Tibial nerve (tissue), 4 donors: ENCODE measurements at places on chromosomes 3 and 15.

GRCh38 chr3:124791639-124792151, 61.4 kb downstream of the UMPS start:
- H3K4me3 ChIP-seq, result no peak overlapping the region
- H3K36me3 ChIP-seq, result no peaks in the 10 kb centered on the region
- H3K27ac ChIP-seq, result no peak overlapping the region

DNA sequence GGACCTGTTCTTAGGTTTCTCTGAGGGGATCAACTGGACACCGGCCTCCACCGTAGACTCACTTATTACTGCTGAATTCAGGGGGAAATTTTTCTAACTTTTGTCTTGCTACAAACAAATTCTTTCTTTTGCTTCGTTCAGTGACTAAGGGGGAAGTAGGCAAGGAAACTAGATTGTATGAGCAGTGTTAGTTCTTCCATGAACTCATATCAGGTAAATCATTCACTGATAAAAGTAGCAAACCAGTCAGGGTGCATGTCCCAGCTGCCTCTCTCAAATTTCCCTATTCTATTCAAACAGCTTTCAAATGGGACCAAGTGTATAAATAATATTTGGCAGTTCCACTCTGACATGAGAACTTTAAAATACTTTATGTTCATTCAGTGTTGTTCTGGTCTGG, 7.3 kb upstream of the CCDC13 start:
- no peaks in the 10 kb centered on the region for H3K27me3 ChIP-seq
- H3K4me3 ChIP-seq, result no peak overlapping the region
- no peaks in the 10 kb centered on the region for H3K4me1 ChIP-seq
- DNase-seq, result no peak
- no peaks in the 10 kb centered on the region for H3K36me3 ChIP-seq

GRCh38 chr3:79074558-79074957, 693.2 kb downstream of the ROBO1 start:
- H3K4me3 ChIP-seq, result no peak overlapping the region
- no peak overlapping the region for H3K27ac ChIP-seq
- no peak for DNase-seq
- no peaks in the 10 kb centered on the region for H3K27me3 ChIP-seq

DNA sequence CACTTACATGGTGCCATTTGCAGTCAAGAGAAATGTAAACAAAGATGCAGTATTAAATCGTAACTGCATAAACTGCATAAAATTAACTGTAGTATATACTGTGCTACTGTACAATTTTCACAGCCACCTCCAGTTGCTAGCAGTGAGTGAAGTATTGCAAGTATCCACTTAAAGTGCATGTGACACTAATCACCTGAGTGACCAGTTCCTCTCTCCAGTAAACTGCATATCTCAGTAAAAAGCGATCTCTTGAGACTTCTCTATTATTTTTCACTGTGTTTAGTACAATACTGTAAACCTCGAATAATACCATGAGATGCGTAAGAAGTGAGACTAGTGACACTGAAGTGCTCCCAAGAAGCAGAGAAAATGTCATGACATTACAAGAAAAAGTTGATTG, 111.7 kb upstream of the PLXND1 start:
- no peak overlapping the region for H3K4me3 ChIP-seq
- DNase-seq, result no peak
- no peak overlapping the region for H3K27ac ChIP-seq
- no peaks in the 10 kb centered on the region for H3K36me3 ChIP-seq
- H3K4me1 ChIP-seq, result no peaks in the 10 kb centered on the region

GRCh38 chr3:158702815-158703481, 29.3 kb downstream of the RARRES1 start:
- no peaks in the 10 kb centered on the region for H3K27me3 ChIP-seq
- H3K36me3 ChIP-seq, result no peaks in the 10 kb centered on the region
- no peak for DNase-seq
- no peak overlapping the region for H3K4me3 ChIP-seq

- H3K4me3 ChIP-seq, result no peak overlapping the region
- H3K36me3 ChIP-seq, result no peaks in the 10 kb centered on the region
- H3K4me1 ChIP-seq, result peaks cover 7% of the 10 kb centered on the region
- peak; percentile 35 for DNase-seq
- H3K27me3 ChIP-seq, result no peaks in the 10 kb centered on the region
These were observed 88.8 kb upstream of the HES1 start for GRCh38 chr3:194046995-194047645.

DNA sequence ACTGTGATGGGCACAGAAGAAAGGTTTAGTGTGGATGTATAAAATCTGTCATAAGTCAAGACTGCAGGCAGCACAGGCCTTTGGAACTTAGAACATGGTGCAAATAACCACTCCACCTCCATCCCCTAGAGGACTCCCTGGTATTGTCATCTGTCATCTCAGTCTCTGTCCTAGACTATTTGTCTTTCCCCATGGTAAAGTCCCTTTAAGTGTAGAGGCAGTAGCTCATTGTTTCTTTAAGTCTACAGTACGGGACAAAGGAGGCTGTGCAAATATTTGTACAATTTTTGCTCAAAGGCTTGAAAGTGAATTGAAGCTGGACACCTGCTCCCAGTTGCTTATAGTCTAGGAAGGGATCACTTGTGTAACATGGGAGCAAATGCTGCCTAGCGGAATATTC, 3.2 kb upstream of the PXYLP1 start:
- no peaks in the 10 kb centered on the region for H3K36me3 ChIP-seq
- H3K4me3 ChIP-seq, result no peak overlapping the region

DNA sequence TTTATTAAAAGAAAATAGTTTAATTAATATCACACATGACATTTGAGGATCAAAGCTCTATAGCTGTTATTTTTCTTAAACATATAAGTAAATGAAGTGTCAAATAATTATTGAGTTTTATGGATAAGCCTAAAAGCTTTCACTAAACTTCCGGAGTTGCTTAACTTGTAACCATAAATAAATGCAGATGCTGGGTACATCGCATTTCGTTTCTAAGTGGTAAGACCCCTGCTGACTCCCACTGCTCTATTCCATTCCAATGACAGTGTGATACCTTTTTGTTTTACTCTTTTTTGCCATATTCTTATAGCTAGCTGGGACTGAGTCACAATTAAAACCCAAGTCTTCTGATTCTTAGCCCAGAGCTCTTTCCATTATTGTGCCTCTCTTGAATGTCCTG, 411.1 kb downstream of the SOX2 start:
- no peaks in the 10 kb centered on the region for H3K4me1 ChIP-seq
- H3K36me3 ChIP-seq, result no peaks in the 10 kb centered on the region
- H3K27me3 ChIP-seq, result no peaks in the 10 kb centered on the region
- DNase-seq, result no peak
- H3K4me3 ChIP-seq, result no peak overlapping the region

DNA sequence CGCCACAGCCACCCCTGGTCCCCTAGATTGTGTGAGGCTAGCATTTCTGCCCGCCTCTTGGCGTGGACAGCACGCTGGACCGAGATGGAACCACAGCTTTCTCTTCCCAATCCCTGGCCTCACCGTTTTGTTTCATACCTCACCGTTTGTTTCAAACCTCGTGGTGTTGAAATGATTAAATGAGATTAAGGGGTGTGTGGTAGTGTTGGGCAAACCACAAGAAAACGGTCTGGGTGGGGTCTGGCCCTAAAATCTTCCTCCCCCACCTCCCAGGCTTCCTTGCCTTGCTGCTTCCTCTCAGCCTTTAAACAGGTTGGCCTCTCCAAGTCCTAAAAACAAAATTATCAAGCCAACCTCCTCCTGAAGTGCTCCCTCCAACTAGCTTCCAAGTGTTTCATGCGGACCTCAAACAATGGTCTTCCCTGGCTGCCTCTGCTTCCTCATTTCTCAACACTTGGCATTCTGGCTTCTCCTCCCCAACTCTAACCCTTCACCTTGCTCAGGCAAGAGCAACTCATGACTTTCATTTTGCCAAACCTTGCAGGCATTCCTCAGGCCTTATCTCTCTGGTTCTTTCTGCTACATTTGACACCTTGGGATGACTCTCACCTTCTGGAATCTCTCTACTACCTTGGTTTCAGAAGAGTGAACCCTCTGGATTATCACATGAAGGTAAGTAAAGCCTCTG, 1.4 kb upstream of the ATP13A3 start:
- no peak for DNase-seq
- H3K27ac ChIP-seq, result peak overlapping the region; percentile 96
- no peaks in the 10 kb centered on the region for H3K36me3 ChIP-seq
- H3K27me3 ChIP-seq, result no peaks in the 10 kb centered on the region
- H3K4me3 ChIP-seq, result no peak overlapping the region

GRCh38 chr15:66703540-66703941, 1.5 kb downstream of the SMAD6 start:
- DNase-seq, result no peak
- H3K4me1 ChIP-seq, result peaks cover 60% of the 10 kb centered on the region
- H3K4me3 ChIP-seq, result peak overlapping the region; percentile 90
- no peaks in the 10 kb centered on the region for H3K27me3 ChIP-seq
- no peaks in the 10 kb centered on the region for H3K36me3 ChIP-seq
- H3K27ac ChIP-seq, result peak overlapping the region; percentile 79

GRCh38 chr15:74821091-74821789, 5.2 kb upstream of the CPLX3 start:
- no peaks in the 10 kb centered on the region for H3K36me3 ChIP-seq
- H3K4me3 ChIP-seq, result no peak overlapping the region
- H3K27ac ChIP-seq, result no peak overlapping the region
- peaks cover 24% of the 10 kb centered on the region for H3K27me3 ChIP-seq

- no peaks in the 10 kb centered on the region for H3K4me1 ChIP-seq
- no peaks in the 10 kb centered on the region for H3K36me3 ChIP-seq
- no peak overlapping the region for H3K4me3 ChIP-seq
- no peak overlapping the region for H3K27ac ChIP-seq
- H3K27me3 ChIP-seq, result no peaks in the 10 kb centered on the region
These were observed 524.8 kb upstream of the TBL1XR1 start for GRCh38 chr3:177721864-177722785.

DNA sequence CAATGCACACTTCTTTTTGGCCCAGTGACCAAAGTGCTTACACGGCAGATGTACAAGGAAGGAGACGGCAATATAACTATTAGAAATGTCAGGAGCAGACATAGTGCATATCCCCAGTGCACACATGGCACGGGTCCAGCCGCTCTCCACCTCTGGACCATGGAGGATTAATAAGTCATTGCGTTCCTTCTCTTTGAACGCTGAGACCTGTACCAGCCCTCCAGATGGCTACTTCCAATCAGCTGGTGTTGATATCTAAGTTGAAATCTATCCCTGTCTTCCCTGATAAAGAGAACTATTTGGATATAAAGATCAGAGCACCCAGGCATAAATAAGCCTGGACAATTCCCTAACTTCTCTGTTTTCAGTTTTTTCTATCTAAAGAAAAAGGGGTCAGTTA, 212.5 kb downstream of the CADPS start:
- no peak for DNase-seq
- H3K27me3 ChIP-seq, result no peaks in the 10 kb centered on the region
- no peak overlapping the region for H3K4me3 ChIP-seq

GRCh38 chr15:56913670-56914069, 4.8 kb upstream of the TCF12 start:
- no peak for DNase-seq
- peaks cover 12% of the 10 kb centered on the region for H3K4me1 ChIP-seq
- H3K36me3 ChIP-seq, result no peaks in the 10 kb centered on the region
- H3K4me3 ChIP-seq, result no peak overlapping the region
- no peak overlapping the region for H3K27ac ChIP-seq

GRCh38 chr15:80194914-80195313, 42.1 kb downstream of the FAH start:
- H3K36me3 ChIP-seq, result no peaks in the 10 kb centered on the region
- no peak overlapping the region for H3K27ac ChIP-seq
- DNase-seq, result no peak
- no peak overlapping the region for H3K4me3 ChIP-seq
- no peaks in the 10 kb centered on the region for H3K27me3 ChIP-seq

DNA sequence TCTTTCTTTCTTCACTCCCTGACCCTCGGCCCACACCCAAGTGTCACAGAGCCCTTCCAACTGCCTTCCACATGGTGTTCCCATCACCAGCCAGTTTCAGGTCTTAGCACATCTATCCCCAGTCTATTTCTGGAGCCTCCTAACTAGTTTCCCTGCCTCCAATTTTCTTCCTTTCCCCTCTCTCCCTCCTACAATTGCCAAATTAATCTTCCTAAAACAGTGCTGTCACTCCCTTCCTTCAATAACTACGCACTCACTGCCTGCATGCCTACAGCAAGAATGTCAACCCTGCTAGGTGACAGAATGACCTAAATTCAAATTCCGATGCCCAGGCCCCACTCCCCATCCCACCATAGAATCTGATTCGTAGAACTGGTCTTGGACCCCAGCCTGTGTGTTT, 36.1 kb upstream of the CA12 start:
- H3K4me3 ChIP-seq, result no peak overlapping the region
- H3K27me3 ChIP-seq, result no peaks in the 10 kb centered on the region
- H3K4me1 ChIP-seq, result no peaks in the 10 kb centered on the region
- H3K27ac ChIP-seq, result no peak overlapping the region
- no peak for DNase-seq
- H3K36me3 ChIP-seq, result no peaks in the 10 kb centered on the region

DNA sequence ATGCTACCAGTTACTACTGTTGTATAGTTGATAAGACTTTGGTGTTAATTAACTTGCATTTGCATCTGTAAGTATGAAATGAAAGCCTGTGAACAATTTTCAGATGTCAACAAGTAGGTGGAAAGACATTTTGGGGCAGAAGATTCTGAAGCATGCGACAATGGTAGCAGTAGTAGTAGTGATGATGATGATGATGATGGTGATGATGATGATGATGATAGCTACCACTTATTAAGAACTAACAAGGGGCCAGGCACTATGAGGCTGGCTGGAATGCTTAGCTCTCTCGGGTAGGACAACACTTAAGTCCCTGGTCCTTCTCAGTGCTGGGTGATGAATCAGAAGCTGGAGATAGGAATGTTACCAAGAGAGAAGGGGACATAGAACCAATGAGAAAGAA, 333.4 kb upstream of the IL12A start:
- no peak for DNase-seq
- no peaks in the 10 kb centered on the region for H3K27me3 ChIP-seq
- no peaks in the 10 kb centered on the region for H3K4me1 ChIP-seq
- no peaks in the 10 kb centered on the region for H3K36me3 ChIP-seq
- H3K27ac ChIP-seq, result no peak overlapping the region

DNA sequence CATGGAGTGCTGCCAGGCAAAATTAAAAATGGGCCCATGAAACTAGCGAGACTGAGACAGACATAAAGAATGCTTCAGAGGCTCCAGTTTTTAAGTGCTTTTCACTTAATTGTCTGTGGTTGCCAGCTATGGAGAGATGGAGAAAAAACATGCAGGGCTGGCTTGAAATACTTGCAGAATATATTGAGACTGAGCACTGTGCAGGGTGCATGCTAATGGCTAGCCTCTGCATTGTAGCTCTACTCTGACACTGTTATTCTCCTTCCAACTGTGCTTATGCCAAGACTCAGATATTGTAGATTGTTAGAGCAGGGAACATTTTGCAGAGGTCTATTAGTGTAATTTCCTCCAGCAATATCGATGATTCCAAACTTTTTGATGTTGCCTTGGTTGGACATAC, 735.0 kb downstream of the PDCD6IP start:
- no peak overlapping the region for H3K27ac ChIP-seq
- no peaks in the 10 kb centered on the region for H3K27me3 ChIP-seq
- no peaks in the 10 kb centered on the region for H3K36me3 ChIP-seq
- DNase-seq, result no peak
- no peak overlapping the region for H3K4me3 ChIP-seq
